Pancreas (tissue), 10 donors: ENCODE measurements at places on chromosomes 13 and 19.
A peak's percentile ranks its signal among the peaks of the same experiment; 100 is the strongest.

- no peak for DNase-seq
Observed at GRCh38 chr13:43424412-43424811, 362.4 kb downstream of the ENOX1 start.

DNA sequence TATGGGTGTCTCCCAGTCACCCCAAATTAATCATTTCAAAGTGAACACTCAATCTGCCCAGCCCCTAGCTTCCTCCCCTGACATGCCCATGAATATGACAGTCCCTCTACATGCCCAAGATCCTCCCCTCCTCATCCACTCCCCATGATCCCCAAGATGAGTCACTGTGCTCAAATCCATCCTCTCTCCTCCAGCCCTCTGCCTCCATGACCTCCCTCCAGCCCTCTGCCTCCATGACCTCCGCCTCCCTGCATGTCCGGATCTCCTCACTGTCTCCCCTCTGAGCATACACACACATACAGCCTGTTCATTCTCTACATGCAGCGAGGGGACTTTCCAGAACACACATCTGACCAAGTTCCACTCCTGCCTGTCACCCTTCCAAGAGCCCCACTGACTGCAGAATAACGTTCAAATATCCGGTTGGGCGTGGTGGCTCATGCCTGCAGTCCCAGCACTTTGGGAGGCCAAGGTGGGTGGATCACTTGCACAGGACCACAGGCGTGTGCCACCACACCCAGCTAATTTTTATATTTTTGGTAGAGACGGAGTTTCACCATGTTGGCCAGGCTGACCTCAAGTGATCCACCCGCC lies 18.4 kb upstream of the FEM1A start:
- DNase-seq: no peak

- no peak for DNase-seq
Observed at GRCh38 chr19:30090963-30091362, 148.9 kb downstream of the URI1 start.

- no peak for DNase-seq
Observed at GRCh38 chr19:8475005-8475404, 27.4 kb downstream of the PRAM1 start.

DNA sequence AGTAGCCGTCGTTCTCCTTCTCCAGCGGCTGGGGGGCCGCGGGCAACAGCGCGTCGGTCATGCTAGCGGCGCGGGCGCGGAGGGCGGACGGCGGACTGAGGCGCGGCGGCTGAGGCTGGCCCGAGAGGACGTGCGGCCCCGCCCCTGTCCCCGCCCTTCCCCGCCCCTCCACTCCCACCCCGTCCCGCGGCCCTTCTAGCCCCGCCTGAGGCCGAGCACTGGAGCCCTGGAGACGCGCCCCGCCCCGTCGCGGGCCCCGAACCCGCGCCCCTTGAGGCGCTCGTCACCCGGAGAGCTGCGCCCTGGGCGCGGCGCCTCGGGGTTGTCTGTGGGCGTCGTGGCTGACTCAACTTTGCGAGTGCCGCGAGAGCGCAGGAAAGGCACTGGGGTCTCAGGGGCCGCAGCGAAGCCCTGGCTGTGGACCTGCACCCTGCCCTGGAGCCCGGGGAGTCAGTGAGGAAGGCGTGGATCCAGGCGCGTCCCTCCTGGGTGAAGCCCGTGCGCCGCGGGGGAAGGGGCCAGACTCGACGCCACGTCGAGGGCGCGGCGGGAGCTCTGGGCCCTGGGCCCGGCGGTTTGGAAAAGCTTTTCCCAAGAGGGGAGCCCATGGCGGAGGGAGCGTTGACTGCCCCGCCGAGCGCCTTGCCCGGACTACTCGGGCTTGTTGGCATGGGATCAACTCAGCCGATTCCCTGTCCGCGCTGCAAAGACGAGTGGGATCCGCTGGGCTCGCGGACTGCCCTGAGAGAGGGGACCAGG lies at the start of gene RHPN2:
Gene RHPN2 (minus strand): TSS at position 97 of the 759 bp plus-strand sequence. CDS start 36 bp downstream, at position 61.
- peak; percentile 86 for DNase-seq

DNA sequence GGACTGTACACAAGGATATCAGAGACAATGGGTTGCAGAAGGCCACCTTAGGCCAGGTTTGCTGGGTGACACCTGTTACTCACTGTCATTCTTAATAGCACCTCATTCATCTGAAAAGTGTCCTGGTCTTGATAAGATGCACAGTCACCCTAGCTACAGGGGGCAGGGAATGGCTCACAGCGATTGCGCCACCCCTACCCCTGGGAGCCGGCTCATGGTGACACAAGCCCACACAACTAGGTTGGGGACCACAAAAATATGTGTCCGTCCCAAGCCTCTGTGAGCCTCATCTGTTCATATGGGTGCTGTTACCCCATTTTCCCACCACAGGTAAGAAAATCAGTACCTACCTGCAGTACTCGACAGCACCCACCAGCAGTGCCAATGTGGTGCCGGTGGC lies 23.4 kb downstream of the MED26 start:
- peak; percentile 17 for DNase-seq

GRCh38 chr13:32676242-32676641 lies 90.0 kb downstream of the PDS5B start:
- DNase-seq: no peak

- no peak for DNase-seq
Observed at GRCh38 chr13:22082437-22083100, 411.7 kb downstream of the FGF9 start.

- no peak for DNase-seq
Observed at GRCh38 chr13:92346046-92346445, 880.6 kb upstream of the GPC6 start.

- DNase-seq: no peak
Observed at GRCh38 chr19:1861599-1862031, 1.8 kb downstream of the KLF16 start.

DNA sequence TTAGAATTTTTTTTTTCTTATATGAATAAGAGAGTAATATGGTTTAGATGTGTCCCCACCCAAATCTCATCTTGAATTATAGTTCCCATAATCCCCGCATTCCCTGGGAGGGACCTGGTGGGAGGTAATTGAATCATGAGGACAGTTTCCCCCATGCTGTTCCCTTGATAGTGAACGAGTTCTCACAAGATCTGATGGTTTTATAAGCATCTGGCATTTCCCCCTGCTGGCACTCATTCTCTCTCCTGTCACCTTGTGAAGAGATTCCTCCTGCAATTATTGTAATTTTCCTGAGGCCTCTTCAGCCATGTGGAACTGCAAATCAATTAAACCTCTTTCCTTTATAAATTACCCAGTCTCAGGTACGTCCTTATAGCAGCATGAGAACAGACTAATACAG lies 205.7 kb downstream of the MYO16 start:
- DNase-seq: no peak

GRCh38 chr13:84812078-84812477 lies 929.8 kb upstream of the SLITRK1 start:
- no peak for DNase-seq

GRCh38 chr19:46717716-46718143 lies 816 bp upstream of the PRKD2 start:
- no peak for DNase-seq

DNA sequence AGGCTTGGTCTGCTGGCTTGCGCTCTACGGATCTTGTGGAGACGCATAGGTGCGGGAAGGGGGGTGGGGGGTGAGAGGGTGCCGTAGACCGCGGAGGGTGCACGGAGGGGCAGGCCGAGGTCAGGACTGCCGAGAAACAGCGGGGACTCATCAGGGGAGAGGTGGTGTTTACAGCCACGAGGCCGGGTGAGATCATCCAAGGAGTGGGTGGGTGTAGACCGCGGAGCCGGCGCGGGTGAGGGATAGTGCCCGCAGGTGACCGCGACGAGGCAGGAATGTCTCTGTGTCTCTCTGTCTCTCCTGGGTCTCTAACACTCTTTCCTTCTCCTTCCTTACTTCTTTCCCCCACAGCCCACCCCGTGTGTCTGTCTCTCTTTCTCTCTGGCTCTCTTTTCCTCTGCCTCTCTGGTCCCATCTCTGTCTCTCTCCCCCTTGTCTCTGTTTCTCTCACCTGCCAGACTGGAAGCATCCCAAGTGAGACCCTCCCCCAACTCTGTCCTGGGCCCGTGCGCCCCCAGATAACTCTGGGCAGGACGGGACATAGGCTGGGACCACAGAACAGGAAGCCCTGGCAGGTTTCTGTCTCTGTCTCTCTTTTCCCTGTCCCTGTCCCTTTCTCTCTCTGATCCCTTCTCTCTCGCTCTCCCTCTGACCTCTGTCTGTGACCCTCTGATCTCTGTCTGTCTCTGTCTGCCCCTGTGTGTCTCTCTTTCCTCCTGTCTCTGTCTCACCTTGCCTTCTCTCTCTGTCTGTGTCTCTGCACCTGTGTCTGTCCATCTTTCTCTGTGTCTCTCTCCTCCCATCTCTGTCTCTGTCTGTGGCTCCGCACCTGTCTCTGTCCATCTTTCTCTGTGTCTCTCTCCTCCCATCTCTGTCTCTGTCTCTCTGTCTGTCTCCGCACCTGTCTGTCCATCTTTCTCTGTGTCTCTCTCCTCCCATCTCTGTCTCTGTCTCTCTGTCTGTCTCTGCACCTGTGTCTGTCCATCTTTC lies 1.8 kb upstream of the KLK4 start:
- DNase-seq: no peak

GRCh38 chr13:41053384-41053826 lies 7.9 kb upstream of the WBP4 start:
- DNase-seq: no peak

DNA sequence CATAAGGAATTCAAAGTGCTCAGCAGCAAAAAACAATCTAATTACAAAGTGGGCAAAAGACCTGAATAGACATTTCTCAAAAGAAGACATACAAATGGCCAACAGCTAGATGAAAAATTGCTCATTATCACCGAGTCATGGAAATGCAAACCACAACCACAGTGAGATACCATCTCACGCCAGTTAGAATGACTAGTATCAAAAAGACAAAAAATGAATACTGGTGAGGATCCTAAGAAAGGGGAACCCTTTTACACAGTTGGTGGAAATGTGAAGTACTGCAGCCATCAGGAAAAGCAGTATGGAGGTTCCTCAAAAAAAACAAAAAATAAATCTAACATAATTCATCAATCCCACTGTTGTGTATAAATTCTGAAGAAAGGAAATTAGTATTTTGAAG lies 1206.1 kb downstream of the EFNB2 start:
- no peak for DNase-seq
